ENCODE measurements at places on chromosomes 1 and 21. TPM values are rescaled to one million over a fixed set of nuclear protein-coding genes. Genes with fewer than 3 reads are reported as not detected.

GRCh38 chr1:56484695-56485094, 94.7 kb downstream of the PLPP3 start:
- no peak overlapping the region for H3K4me3 ChIP-seq
- no peak overlapping the region for H3K27ac ChIP-seq
- H3K4me1 ChIP-seq: no peaks in the 10 kb centered on the region
- no peaks in the 10 kb centered on the region for H3K27me3 ChIP-seq
- H3K36me3 ChIP-seq: no peaks in the 10 kb centered on the region

- H3K4me1 ChIP-seq: peaks cover 34% of the 10 kb centered on the region
- no peaks in the 10 kb centered on the region for H3K27me3 ChIP-seq
- peak overlapping the region; percentile 99 for H3K27ac ChIP-seq
- no peaks in the 10 kb centered on the region for H3K36me3 ChIP-seq
- DNase-seq: peak; percentile 53
These were observed 2.1 kb downstream of the ETV3 start for GRCh38 chr1:157136133-157136532.

- no peaks in the 10 kb centered on the region for H3K36me3 ChIP-seq
- DNase-seq: no peak
- H3K4me3 ChIP-seq: peak overlapping the region; percentile 46
These were observed 464 bp downstream of the PARK7 start for GRCh38 chr1:7962014-7962335.

DNA sequence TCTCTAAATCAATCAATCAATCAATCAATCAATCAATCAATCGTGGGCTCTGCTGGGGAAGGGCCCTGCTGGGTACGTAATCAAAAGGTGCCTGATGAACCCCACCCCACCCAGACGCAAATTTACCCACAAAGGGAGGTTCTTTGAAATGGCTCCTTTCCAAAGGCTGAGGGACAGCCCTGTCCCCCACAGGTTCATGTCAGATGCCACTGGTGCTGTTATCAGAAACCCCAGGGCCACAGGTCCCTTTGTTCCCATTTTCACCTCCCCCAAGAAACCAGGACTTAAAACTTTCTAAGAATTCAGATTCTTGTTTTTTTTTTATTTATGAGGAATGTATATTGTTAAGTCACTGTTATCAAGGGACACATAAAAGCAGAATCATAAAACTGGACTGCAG, 14.2 kb downstream of the CHRNB2 start:
- DNase-seq: no peak
- H3K36me3 ChIP-seq: no peaks in the 10 kb centered on the region
- no peak overlapping the region for H3K27ac ChIP-seq
- H3K4me3 ChIP-seq: no peak overlapping the region

GRCh38 chr1:10873189-10873588, 76.7 kb upstream of the CASZ1 start:
- no peak for DNase-seq
- no peaks in the 10 kb centered on the region for H3K4me1 ChIP-seq
- no peaks in the 10 kb centered on the region for H3K36me3 ChIP-seq
- peaks cover 4% of the 10 kb centered on the region for H3K27me3 ChIP-seq

- H3K27ac ChIP-seq: no peak overlapping the region
- H3K4me1 ChIP-seq: no peaks in the 10 kb centered on the region
- no peak overlapping the region for H3K4me3 ChIP-seq
- H3K36me3 ChIP-seq: no peaks in the 10 kb centered on the region
- no peaks in the 10 kb centered on the region for H3K27me3 ChIP-seq
- no peak for DNase-seq
These were observed 169.3 kb upstream of the ZP4 start for GRCh38 chr1:238060061-238060460.

- H3K36me3 ChIP-seq: no peaks in the 10 kb centered on the region
- no peaks in the 10 kb centered on the region for H3K27me3 ChIP-seq
- no peak overlapping the region for H3K27ac ChIP-seq
- H3K4me3 ChIP-seq: no peak overlapping the region
These were observed 198.5 kb downstream of the PLA2G4A start for GRCh38 chr1:187027253-187027652.

- H3K27me3 ChIP-seq: no peaks in the 10 kb centered on the region
- no peak for DNase-seq
- no peaks in the 10 kb centered on the region for H3K36me3 ChIP-seq
These were observed 16.3 kb downstream of the PCP4L1 start for GRCh38 chr1:161274874-161275273.

DNA sequence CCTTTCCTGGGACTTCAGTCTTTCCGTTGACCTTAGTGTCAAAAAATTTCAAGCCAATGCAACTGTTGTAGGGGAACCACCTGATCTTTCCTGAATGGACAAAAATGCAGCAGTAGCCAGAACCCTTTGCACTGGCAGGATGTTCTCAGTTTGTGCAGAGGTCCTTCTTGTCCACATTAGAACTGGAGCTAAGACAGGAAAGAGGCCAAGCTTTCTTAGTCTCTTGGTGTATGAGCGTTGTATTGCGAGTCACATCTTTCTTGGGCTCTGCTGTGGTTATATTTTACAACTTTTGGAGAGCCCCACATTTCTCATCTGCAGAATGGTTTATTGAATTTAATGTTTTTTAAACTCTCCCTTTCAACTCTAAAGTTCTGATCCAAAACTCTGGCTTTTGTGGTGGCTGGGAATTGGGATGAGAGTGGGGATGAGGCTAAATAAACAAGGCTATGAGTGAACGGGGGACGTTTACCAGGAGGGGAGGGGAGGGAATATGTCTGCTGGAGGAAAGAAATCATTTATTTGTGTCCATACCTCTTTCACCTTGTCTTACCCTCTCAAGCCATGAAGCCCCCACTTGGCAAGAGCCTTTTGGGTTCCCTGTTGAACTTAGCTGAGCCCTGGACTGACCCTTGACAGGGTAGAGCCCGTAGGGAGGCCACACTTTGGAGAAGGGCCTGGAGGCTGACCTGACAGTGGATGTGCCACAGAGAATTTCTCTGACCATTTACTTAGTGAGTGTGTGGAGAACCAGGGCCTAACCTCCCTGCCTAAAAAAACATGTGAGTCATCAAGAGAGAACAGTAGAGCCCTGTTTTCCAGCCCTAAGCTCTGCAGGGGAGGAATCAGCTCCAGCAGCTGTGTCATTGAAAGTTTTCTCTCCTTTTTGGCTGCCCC, 586 bp downstream of the CHI3L2 start:
- H3K27me3 ChIP-seq: no peaks in the 10 kb centered on the region
- H3K27ac ChIP-seq: peak overlapping the region; percentile 63
- H3K4me1 ChIP-seq: peaks cover 9% of the 10 kb centered on the region
- peak; percentile 24 for DNase-seq
- no peaks in the 10 kb centered on the region for H3K36me3 ChIP-seq
- no peak overlapping the region for H3K4me3 ChIP-seq

- no peaks in the 10 kb centered on the region for H3K36me3 ChIP-seq
- no peaks in the 10 kb centered on the region for H3K4me1 ChIP-seq
- H3K27ac ChIP-seq: no peak overlapping the region
- no peaks in the 10 kb centered on the region for H3K27me3 ChIP-seq
- no peak overlapping the region for H3K4me3 ChIP-seq
- no peak for DNase-seq
These were observed 8.0 kb upstream of the B4GALT3 start for GRCh38 chr1:161185282-161185682.

DNA sequence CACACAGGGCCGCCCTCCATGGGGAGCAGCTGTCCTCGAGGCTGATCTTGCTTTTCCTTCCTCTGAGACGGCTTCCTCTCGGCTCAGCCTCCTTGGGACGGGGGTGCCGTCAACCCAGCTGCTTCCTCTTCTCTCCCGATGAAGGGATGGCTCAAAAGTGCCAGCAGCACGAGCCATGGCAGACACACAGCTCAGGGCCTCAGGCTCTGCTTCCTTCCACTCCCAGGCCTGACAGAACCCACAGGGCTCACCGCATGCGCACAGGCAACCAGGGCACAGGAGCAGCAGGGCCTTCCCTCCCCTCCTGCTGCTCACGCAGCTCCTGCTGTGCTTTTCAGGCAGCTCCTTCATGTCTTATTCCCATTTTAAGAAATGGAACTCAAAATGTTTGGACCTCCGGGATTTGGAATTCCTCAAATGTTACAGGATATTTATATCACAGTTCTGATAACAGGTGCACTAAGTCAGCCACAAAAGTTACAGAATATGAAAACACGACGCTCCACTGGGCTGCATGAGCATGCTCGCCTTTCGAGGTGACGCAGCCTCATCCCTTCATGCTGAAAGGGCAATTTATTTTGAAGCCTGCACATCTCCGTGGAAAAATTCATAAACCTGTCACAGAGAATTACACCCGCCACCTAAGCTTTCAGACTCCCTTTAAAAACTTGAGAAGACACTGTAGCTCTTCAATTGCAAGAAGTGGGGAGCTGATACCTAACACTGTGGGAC, 84.4 kb downstream of the HSF2BP start:
- DNase-seq: no peak
- H3K27me3 ChIP-seq: no peaks in the 10 kb centered on the region
- H3K36me3 ChIP-seq: no peaks in the 10 kb centered on the region
- no peak overlapping the region for H3K27ac ChIP-seq
- no peaks in the 10 kb centered on the region for H3K4me1 ChIP-seq
- H3K4me3 ChIP-seq: no peak overlapping the region

DNA sequence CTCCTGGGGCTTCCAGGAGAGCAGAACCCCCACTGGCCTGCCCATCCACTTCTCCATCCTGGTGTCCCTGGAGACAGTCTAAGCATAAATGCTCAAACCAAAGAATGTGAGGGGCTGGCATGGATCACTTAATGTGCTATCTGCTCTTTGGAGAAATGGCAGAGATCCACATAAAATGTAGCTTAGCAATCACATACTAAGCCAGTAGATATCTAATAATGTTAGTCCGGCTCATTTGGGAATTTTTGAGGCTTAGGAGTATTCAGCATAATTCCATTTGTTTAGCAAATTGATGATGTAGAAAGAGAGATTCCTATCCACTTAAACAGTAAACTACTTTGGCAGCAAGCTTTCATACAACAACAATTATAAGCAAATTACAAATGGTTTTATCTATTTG, 90.7 kb downstream of the TENT5C start:
- no peaks in the 10 kb centered on the region for H3K27me3 ChIP-seq
- peaks cover 11% of the 10 kb centered on the region for H3K4me1 ChIP-seq
- peak overlapping the region; percentile 71 for H3K27ac ChIP-seq
- DNase-seq: no peak
- H3K4me3 ChIP-seq: no peak overlapping the region
- H3K36me3 ChIP-seq: no peaks in the 10 kb centered on the region

- no peaks in the 10 kb centered on the region for H3K36me3 ChIP-seq
- peak; percentile 63 for DNase-seq
- H3K4me1 ChIP-seq: peaks cover 9% of the 10 kb centered on the region
- no peak overlapping the region for H3K4me3 ChIP-seq
- peak overlapping the region; percentile 53 for H3K27ac ChIP-seq
These were observed 24.4 kb upstream of the PWP2 start for GRCh38 chr21:44082648-44083440.

- H3K36me3 ChIP-seq: no peaks in the 10 kb centered on the region
- H3K27me3 ChIP-seq: no peaks in the 10 kb centered on the region
- no peaks in the 10 kb centered on the region for H3K4me1 ChIP-seq
These were observed 54.9 kb upstream of the RUNX3 start for GRCh38 chr1:24984800-24985522.

- no peaks in the 10 kb centered on the region for H3K4me1 ChIP-seq
- H3K4me3 ChIP-seq: no peak overlapping the region
- H3K36me3 ChIP-seq: no peaks in the 10 kb centered on the region
- peak; percentile 6 for DNase-seq
- H3K27ac ChIP-seq: no peak overlapping the region
These were observed 20.9 kb downstream of the ERICH3 start for GRCh38 chr1:74652711-74653139.

DNA sequence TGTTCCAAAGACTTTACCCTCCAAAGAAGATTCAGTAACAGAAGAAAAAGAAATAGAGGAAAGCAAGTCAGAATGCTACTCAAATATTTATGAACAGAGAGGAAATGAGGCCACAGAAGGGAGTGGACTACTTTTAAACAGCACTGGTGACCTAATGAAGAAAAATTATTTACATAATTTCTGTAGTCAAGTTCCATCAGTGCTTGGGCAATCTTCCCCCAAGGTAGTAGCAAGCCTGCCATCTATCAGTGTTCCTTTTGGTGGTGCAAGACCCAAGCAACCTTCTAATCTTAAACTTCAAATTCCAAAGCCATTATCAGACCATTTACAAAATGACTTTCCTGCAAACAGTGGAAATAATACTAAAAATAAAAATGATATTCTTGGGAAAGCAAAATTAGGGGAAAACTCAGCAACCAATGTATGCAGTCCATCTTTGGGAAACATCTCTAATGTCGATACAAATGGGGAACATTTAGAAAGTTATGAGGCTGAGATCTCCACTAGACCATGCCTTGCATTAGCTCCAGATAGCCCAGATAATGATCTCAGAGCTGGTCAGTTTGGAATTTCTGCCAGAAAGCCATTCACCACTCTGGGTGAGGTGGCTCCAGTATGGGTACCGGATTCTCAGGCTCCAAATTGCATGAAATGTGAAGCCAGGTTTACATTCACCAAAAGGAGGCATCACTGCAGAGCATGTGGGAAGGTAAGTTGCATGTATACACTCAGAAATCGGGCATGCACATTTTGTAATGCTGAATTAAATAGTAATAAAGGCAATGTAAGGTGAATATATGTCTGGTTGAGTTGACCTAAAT, 97.2 kb downstream of the ZFYVE9 start:
- no peak for DNase-seq
- H3K4me1 ChIP-seq: no peaks in the 10 kb centered on the region
- no peaks in the 10 kb centered on the region for H3K27me3 ChIP-seq

- H3K4me3 ChIP-seq: no peak overlapping the region
- DNase-seq: no peak
- peak overlapping the region; percentile 39 for H3K27ac ChIP-seq
- no peaks in the 10 kb centered on the region for H3K36me3 ChIP-seq
- H3K27me3 ChIP-seq: no peaks in the 10 kb centered on the region
- H3K4me1 ChIP-seq: peaks cover 21% of the 10 kb centered on the region
These were observed 13.5 kb downstream of the VANGL1 start for GRCh38 chr1:115655306-115655663.

DNA sequence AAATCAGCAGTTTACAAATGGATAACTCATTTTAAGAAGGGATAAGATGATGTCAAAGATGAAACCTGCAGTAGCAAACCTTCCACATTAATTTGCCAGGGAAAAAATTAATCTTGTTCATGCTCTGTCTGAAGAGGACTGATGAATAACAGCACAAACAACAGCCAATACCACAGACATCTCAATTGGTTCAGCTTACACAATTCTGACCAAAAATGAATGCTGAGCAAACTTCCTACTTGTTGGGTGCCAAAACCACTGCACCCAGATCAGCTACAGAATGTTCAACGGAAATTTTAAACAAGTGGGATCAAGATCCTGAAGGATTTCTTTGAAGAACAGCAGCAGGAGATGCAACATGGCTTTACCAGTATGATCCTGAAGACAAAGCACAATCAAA, 98.3 kb downstream of the COQ8A start:
- no peaks in the 10 kb centered on the region for H3K27me3 ChIP-seq
- no peak for DNase-seq
- H3K4me1 ChIP-seq: no peaks in the 10 kb centered on the region

Gene ANKRD65
- total RNA-seq: 6.5 TPM

Gene FALEC
- total RNA-seq: not detected

Gene CLCNKA
- total RNA-seq: 1.3 TPM

Gene TCHHL1
- total RNA-seq: not detected

Gene RCSD1
- total RNA-seq: 0.92 TPM

Gene LY9
- not detected for total RNA-seq

Gene TNFAIP8L2
- total RNA-seq: 0.64 TPM

Measured in hepatocyte (in vitro differentiated cells).